ENCODE measurements at places on chromosomes 11 and 22.

- no peak for DNase-seq
Observed at GRCh38 chr11:17739945-17740338, 5.4 kb downstream of the KCNC1 start.

GRCh38 chr22:42785706-42786499, 65.2 kb upstream of the A4GALT start:
- DNase-seq = no peak

DNA sequence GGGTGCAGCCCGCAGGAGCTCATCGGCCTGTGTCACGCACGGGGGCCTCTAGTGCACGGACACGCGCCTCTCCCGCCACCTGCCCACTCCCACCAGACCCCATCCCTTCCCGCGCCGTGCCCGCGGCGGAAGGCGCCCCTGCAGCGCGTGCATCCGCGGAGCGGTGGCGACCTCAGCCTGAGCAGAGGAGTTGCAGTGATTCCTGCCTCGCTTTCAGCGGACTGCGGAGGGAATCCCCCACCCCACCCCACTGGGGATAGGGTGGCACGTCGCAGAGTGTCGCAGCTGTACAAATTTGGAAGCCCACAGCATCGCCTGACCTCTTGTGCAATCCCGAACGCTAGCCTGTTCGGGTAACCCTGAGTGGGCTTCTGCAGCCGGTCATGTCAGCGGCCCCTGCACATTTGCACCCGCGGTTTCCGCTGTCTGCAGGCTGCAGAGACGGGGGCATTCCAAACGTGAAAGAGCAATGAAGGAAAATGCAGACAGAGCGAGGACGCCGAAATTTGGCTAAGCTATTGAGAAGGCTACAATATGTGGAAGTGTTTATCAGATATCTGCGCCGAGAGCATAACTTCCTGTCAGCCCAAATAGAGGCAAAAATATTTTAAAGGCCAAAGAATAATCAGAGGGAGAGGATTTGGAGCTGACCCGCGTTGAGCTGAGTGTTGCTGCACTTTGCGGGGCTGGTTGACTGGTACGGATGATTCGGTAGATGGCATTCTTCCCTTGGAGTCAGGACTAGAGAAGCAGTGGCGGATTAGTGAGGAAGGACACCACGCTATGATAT, 617 bp upstream of the ARHGAP20 start:
- DNase-seq = no peak

- no peak for DNase-seq
Observed at GRCh38 chr11:123056835-123057491, 5.0 kb downstream of the HSPA8 start.

DNA sequence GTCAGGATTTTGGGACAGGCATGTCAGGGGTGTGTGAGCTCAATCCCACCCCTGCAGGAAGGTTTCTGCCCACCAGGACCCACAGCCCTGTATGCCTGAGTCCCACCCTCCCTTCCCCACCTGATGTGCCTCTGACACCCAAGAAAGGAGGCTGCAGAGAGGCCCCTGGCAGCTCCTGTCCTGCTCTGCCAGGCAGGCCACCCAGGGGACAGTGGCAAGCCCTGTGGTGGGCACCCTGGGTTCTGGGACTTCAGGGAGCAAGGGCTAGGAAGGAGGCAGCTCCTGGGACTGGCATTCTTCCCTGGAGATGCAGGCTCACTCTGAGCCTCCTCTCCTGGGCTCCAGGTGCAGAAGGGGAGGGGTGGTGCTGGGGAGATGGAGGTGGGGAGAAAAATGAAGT, 234.5 kb upstream of the B3GAT1 start:
- no peak for DNase-seq

DNA sequence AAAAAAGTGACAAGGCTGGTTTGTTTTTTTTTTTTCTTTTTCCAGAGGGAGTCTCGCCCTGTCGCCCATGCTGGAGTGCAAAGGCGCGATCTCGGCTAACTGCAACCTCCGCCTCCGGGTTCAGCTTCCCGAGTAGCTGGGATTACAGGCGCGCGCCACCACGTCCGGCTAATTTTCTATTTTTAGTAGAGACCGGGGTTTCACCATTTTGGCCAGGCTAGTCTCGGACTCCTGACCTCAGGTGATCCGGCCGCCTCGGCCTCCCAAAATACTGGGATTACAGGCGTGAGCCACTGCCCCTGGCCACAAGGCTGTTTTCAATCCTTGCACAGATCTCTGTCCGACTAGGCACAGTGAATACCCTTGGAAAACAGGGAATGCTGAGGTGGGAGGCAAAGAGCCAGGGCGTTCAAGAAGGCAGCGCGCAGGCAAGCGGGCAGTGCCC, 566 bp downstream of the ATP6V1E1 start:
- DNase-seq = no peak

- no peak for DNase-seq
Observed at GRCh38 chr11:863910-864827, 21.5 kb downstream of the TSPAN4 start.

All from stimulated activated CD4-positive, alpha-beta T cell treated with anti-CD3 and anti-CD28 coated beads, Interleukin-4, amount 100 ng/mL, for 48 hours (primary cell).